ENCODE measurements at places on chromosomes 2 and 18. TPM values are rescaled to one million over a fixed set of nuclear protein-coding genes. Genes with fewer than 3 reads are reported as not detected.

- no peak for DNase-seq
These were observed 40.6 kb downstream of the NAPG start for GRCh38 chr18:10566390-10566789.

GRCh38 chr2:29082804-29083495 is 8.6 kb upstream of the PCARE start:
- DNase-seq, result no peak

The NDUFV2 gene
- total RNA-seq, result 93.2 TPM

- no peak for DNase-seq
These were observed 93.3 kb downstream of the MAP4K4 start for GRCh38 chr2:101790857-101791256.

The CHAC2 gene
- total RNA-seq, result 5.2 TPM

- no peak for DNase-seq
These were observed 206.4 kb upstream of the NCKAP5 start for GRCh38 chr2:133774654-133775015.

The DQX1 gene
- not detected for total RNA-seq

DNA sequence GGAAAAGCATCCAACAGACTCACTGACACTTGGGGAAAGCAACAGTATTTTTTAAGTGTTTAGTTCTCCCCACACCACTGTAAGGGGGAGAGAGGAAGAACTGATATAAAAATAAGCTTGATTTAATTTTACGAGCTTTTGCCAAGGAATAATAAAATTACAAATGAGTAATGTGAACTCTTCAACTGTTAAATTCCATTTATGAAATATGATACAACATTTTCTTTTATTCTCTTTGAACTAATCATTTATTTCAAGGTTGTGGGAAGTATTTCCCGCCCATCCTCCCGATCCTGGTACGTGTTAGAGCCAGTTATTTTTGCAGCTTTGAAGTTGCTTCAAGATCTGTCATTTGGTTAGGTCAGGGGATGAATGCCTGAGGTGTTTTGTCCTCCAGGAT is 35.2 kb downstream of the WDPCP start:
- DNase-seq, result no peak

The SERPINB8 gene
- total RNA-seq, result 18.3 TPM

The STK11IP gene
- 5.6 TPM for total RNA-seq

DNA sequence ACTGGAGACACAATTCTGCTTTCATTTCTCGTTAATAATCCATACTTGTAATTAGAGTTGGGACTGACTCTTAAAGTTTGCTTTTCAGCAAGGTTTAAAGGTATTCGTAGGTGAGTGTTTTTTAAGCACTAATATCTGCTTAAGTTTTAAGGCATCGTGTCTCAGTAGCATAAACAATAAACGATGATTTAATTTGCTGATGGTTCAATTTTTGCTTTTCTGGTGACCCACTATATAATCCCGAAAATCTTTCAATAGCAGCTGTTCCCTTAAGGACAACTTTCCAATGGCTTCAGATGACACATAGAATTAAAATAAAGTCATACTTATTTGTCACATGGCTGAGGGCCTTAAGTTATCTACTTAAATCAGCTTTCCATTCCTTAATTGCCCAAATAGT is 859.5 kb upstream of the SOX11 start:
- DNase-seq, result no peak

Measured in glomerular endothelial cell (primary cell).